ENCODE measurements at places on chromosomes 3 and 15. TPM values are rescaled to one million over a fixed set of nuclear protein-coding genes. Genes with fewer than 3 reads are reported as not detected.

Gene LCTL
- total RNA-seq, result not detected

- no peak for DNase-seq
- H3K27me3 ChIP-seq, result no peaks in the 10 kb centered on the region
- H3K4me3 ChIP-seq, result no peak overlapping the region
- H3K27ac ChIP-seq, result no peak overlapping the region
- H3K4me1 ChIP-seq, result peaks cover 9% of the 10 kb centered on the region
Measured at GRCh38 chr3:177427540-177427939, 230.3 kb upstream of the TBL1XR1 start.

Gene ISG20
- total RNA-seq, result 24.2 TPM

DNA sequence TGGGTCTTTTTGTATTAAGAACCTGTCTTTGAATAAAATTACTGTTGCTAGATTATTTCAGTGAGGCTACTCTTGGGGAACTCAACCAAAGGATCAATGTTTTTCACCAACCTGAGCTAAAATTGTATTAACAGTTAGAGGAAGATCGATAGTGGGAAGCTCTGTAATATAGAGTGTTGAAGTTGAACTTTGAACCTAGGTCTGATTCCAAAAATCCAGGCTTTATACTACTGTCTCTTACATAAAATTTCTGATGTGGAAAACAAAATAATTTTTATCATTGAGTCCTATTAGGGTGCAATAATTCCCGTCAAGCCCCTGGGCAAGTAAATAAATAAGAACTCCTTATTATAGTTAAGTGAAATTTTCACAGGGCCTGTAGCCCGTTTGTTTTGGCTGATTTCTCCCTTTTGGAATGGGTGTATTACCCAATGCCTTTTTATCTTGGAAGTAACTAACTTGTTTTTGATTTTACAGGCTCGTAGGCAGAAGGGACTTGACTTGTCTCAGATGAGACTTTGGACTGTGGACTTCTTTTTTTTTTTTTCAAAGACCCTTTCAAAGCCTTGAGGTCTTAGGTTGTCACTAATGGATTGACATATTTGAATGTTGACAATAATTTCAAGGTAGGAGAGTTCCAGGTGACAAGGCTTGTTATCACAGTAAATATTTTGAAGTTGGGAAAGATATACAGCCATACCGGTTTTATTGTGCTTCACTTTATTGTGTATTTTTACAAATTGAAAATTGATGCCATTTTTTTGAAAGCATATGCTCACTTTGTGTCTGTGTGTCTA, 276.1 kb downstream of the NFKBIZ start:
- no peaks in the 10 kb centered on the region for H3K27me3 ChIP-seq
- no peaks in the 10 kb centered on the region for H3K36me3 ChIP-seq
- DNase-seq, result no peak
- H3K27ac ChIP-seq, result no peak overlapping the region
- no peak overlapping the region for H3K4me3 ChIP-seq
- H3K4me1 ChIP-seq, result no peaks in the 10 kb centered on the region

Gene DLL4
- total RNA-seq, result 10.7 TPM

DNA sequence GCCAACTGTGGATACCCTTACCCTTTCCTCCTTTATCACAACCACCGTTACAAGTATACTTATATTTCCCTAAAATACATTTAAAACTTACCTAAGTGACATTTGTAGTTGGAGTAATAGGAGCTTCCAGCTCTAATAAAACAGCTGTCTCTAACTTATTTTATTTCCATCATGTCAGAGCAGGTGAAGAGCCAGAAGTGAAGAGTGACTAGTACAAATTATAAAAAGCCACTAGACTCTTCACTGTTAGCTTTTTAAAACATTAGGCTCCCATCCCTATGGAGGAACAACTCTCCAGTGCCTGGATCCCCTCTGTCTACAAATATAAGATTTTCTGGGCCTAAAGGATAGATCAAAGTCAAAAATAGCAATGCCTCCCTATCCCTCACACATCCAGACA, 102.3 kb downstream of the MME start:
- DNase-seq, result no peak
- no peak overlapping the region for H3K4me3 ChIP-seq
- H3K27me3 ChIP-seq, result no peaks in the 10 kb centered on the region
- no peak overlapping the region for H3K27ac ChIP-seq

Gene RUVBL1
- total RNA-seq, result 24.7 TPM

GRCh38 chr3:66253790-66254620, 33.2 kb downstream of the SLC25A26 start:
- H3K36me3 ChIP-seq, result no peaks in the 10 kb centered on the region
- no peak overlapping the region for H3K27ac ChIP-seq

- no peak within 1 kb of the TSS for H3K27ac ChIP-seq
- no peak for DNase-seq
- H3K36me3 ChIP-seq, result no peaks in the 10 kb centered on the region
- H3K4me1 ChIP-seq, result peaks cover 31% of the 10 kb centered on the region
Measured at GRCh38 chr3:13879946-13880810, at the start of gene WNT7A. Gene WNT7A, minus strand, starts transcription at chr3:13880071. Its CDS starts 255 bp downstream, at chr3:13879816.

DNA sequence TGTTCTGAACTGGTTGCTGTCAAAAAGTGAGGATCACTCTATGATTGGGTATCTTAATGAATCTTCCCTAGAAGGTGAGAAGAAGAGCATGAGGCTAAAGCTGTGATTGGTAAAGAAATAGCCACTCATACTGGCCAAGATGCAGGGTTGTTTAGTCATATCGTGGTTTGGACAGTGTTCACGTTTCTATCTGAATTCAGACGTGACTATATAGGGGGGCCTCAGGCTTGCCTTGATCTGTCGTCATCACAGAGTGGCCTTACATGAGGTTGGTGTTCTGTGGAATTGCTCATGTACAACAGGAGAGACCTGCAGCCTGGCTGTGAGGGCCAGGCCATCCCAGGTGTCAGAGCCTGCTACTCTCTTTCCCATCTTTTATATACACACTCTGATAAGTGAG, 12.4 kb downstream of the RTP2 start:
- no peak overlapping the region for H3K4me3 ChIP-seq
- H3K4me1 ChIP-seq, result no peaks in the 10 kb centered on the region
- no peaks in the 10 kb centered on the region for H3K36me3 ChIP-seq
- no peaks in the 10 kb centered on the region for H3K27me3 ChIP-seq
- H3K27ac ChIP-seq, result no peak overlapping the region

Gene CCR8
- total RNA-seq, result not detected

Gene C3orf85
- total RNA-seq, result not detected

Gene B3GALNT1
- total RNA-seq, result 49.8 TPM

Gene RASL12
- total RNA-seq, result 17.4 TPM

GRCh38 chr3:72269475-72269874, 484.5 kb upstream of the PROK2 start:
- no peaks in the 10 kb centered on the region for H3K36me3 ChIP-seq
- H3K27ac ChIP-seq, result peak overlapping the region; percentile 27
- H3K4me1 ChIP-seq, result peaks cover 45% of the 10 kb centered on the region
- H3K27me3 ChIP-seq, result no peaks in the 10 kb centered on the region
- DNase-seq, result no peak
- no peak overlapping the region for H3K4me3 ChIP-seq

DNA sequence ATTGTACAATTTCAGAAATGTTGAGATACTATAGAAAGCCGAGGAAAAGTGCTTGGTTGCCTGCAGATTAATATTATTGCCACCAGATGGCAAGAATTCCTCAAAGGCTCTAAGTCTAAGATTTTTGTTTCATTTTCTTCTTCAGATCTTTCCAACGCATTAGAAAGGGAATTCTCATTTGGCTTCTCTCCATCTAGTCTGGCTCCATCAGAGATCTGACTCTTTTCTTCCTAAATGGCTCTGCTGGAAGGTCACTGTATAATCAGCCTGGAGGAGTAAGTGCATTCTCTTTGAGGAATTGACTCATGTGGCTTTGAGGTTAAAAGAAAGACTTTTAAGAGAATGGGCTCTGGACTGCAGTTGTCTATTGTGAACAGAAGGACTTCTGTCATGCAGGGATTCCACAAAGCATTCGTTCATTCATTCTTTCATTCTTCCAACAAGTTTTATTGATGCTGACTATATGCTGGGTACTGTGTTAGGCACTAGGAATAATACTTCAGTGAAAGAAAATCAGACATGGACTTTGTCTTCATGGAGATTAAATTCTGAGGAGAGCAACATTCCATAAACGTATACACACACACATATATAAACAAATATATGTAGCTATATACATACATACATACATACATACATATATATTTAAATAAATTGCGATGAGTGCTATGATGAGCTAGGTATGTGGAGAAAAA, 55.3 kb downstream of the SLC28A2 start:
- no peaks in the 10 kb centered on the region for H3K36me3 ChIP-seq
- H3K4me1 ChIP-seq, result no peaks in the 10 kb centered on the region
- no peak overlapping the region for H3K27ac ChIP-seq
- no peaks in the 10 kb centered on the region for H3K27me3 ChIP-seq
- H3K4me3 ChIP-seq, result peak overlapping the region; percentile 27

Gene RAB6B
- total RNA-seq, result 57.2 TPM

GRCh38 chr15:52080706-52081392, 31.7 kb downstream of the BCL2L10 start:
- H3K4me1 ChIP-seq, result no peaks in the 10 kb centered on the region
- no peak overlapping the region for H3K4me3 ChIP-seq
- no peaks in the 10 kb centered on the region for H3K36me3 ChIP-seq
- DNase-seq, result no peak

GRCh38 chr15:73295630-73296286, 73.0 kb downstream of the HCN4 start:
- DNase-seq, result no peak
- no peaks in the 10 kb centered on the region for H3K36me3 ChIP-seq
- H3K4me1 ChIP-seq, result no peaks in the 10 kb centered on the region
- H3K27ac ChIP-seq, result no peak overlapping the region

Gene PSTPIP1
- 1.9 TPM for total RNA-seq

GRCh38 chr3:58013973-58014649, 5.9 kb downstream of the FLNB start:
- H3K4me1 ChIP-seq, result peaks cover 62% of the 10 kb centered on the region
- no peaks in the 10 kb centered on the region for H3K27me3 ChIP-seq
- peak overlapping the region; percentile 27 for H3K27ac ChIP-seq

Gene GABRR3
- not detected for total RNA-seq

- H3K27me3 ChIP-seq, result no peaks in the 10 kb centered on the region
- no peak for DNase-seq
- H3K36me3 ChIP-seq, result no peaks in the 10 kb centered on the region
- H3K27ac ChIP-seq, result no peak overlapping the region
Measured at GRCh38 chr3:132004571-132004970, 30.2 kb downstream of the CPNE4 start.

DNA sequence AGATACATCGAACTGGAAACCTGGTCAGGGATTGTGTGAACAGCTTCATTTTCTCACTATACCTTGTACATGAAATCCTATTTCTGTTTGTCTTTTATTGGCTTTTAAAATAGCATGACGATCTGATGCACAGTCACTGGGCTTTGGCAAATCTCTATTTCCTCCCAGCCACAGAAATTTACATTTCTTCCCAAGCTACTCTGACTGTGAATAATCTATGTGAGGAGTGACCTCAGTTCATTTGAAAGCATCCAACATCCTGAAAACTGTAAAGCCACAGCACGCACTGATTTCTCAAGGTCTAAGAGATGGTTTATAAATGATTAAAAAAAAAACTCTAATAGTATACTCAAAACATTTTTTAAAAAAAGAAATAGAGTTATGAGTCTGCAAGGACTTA, 450.3 kb downstream of the IL5RA start:
- no peak overlapping the region for H3K4me3 ChIP-seq
- H3K36me3 ChIP-seq, result no peaks in the 10 kb centered on the region
- H3K27me3 ChIP-seq, result no peaks in the 10 kb centered on the region
- no peak for DNase-seq
- H3K4me1 ChIP-seq, result peaks cover 2% of the 10 kb centered on the region

GRCh38 chr3:171768281-171768900, 41.9 kb downstream of the PLD1 start:
- H3K27me3 ChIP-seq, result no peaks in the 10 kb centered on the region
- DNase-seq, result no peak
- H3K4me3 ChIP-seq, result peak overlapping the region; percentile 58
- no peak overlapping the region for H3K27ac ChIP-seq

- no peaks in the 10 kb centered on the region for H3K27me3 ChIP-seq
- H3K4me3 ChIP-seq, result no peak overlapping the region
- no peak for DNase-seq
- H3K4me1 ChIP-seq, result no peaks in the 10 kb centered on the region
Measured at GRCh38 chr3:170732660-170733245, 137.2 kb downstream of the RPL22L1 start.

DNA sequence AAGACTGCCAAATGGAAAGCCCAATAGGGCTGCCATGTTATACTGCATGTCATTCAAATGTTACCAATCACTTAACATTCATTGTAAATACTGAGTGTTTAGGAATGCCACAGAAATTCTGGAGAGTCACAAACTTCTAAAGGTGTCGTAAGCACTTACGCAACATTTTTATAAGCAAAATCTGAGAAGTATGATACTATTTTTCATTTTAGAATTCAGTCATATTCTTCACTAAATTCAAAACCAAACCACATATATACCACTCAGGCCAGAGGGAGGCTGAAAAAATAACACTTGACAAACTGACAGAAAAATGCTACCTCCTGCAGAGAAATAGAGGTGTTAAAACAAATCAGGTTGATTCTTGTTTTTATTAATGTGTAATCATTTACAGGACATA, 89.8 kb downstream of the THBS1 start:
- H3K4me3 ChIP-seq, result no peak overlapping the region
- H3K27ac ChIP-seq, result no peak overlapping the region
- no peak for DNase-seq

DNA sequence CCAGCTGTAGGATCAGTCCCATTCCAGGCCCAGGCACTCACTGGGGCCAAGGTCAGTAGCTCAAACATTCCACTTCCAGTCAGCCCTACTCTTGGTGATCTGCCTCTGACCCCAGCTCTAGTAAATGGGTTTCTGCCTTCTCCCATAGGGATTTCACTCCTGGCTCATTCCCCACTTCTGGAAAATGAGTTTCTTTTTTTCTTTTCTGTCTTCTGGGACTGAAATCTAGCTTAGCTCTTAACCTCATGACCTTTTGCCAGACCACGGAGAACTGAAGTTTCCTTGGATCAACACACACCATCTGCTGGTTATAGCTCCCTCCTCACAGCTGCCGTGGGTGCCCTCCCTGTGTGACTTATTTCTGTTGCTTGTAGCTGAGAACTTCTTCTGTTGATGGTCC, 21.3 kb downstream of the MME start:
- no peak overlapping the region for H3K27ac ChIP-seq
- no peak for DNase-seq
- no peaks in the 10 kb centered on the region for H3K4me1 ChIP-seq
- no peaks in the 10 kb centered on the region for H3K36me3 ChIP-seq
- H3K27me3 ChIP-seq, result no peaks in the 10 kb centered on the region

GRCh38 chr3:51340989-51341636, 44.0 kb upstream of the MANF start:
- no peaks in the 10 kb centered on the region for H3K27me3 ChIP-seq
- no peaks in the 10 kb centered on the region for H3K36me3 ChIP-seq
- DNase-seq, result peak; percentile 12
- H3K27ac ChIP-seq, result no peak overlapping the region
- no peak overlapping the region for H3K4me3 ChIP-seq
- peaks cover 14% of the 10 kb centered on the region for H3K4me1 ChIP-seq

Gene UACA
- 51.9 TPM for total RNA-seq

Gene GOLGA6B
- total RNA-seq, result not detected

All from heart left ventricle (tissue), 16 donors.